ENCODE measurements at places on chromosomes 11 and 22. TPM values are rescaled to one million over a fixed set of nuclear protein-coding genes. Genes with fewer than 3 reads are reported as not detected.

DNA sequence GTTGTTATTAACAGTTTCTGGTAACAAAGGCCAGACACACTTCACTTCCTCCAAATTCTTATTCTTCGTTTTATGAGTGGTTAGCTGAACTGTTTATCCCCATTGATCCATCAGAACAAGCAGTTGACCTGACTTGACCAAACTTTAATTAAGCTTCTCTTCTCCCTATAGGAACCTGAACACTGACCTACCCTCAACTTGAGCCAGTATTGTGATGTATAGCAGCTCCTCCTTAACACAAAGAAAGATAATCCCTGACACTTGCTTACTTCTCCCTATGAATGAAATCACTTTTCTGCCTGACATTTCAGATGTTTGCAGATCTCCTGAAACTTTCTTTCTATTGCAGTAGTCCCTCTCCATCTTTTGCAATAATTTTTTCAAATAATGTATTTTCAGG is 41.9 kb downstream of the ANO5 start:
- DNase-seq: no peak

- no peak for DNase-seq
Measured at GRCh38 chr22:47322854-47323253, 560.4 kb downstream of the TBC1D22A start.

DNA sequence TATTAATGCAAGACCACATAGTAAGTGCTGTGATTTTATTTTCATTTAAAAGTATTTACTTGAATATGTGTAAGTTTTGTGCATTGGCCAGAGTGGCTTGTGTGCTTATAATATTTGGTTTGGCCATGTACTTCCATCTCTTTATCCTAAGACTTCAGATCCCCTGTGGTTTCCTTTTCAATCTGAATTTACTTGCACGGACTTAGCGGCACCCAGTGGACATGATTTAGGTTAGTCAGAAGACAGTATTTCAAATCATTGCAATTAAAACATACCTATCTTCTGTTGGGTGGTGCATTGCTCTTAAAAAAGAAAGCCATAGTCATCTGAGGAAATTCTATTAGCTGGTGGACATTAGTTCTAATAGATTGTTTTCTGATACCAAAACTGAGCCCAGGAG is 30.7 kb downstream of the PIWIL4 start:
- DNase-seq: no peak

- no peak for DNase-seq
Measured at GRCh38 chr22:41352058-41352457, 29.7 kb upstream of the TEF start.

- no peak for DNase-seq
Measured at GRCh38 chr22:44709881-44710392, 7.9 kb downstream of the PRR5 start.

DNA sequence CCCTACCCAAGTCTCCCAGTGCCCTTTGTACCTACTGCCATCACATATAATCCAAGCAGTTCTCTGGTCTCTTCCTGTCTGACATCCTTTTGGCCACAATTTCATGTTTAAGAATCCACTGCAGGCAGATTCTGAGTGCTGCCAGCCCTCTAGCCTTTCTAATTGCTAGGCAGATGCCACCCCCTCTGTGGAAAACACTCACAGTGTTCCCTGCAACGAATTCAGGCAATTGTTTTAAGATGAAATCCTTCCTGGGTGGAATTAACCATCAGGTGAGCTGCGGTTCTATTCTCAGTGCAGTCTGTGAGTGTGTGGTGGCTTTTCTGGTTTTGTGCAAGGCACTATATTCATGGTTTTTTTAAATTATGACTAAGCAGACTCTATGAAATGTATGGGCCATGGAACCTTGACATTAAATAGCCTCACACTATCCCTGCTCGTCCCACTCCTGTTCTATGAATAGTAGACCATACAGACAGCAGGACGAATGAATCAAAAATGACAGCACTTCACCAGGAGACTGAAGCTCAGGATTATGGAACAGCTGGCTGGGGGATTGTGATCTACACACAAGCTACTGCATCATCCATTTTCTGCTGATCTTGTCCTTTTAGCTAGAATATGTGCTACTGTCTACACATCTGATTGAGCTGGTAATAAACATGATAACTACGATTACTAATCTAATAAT is 29.8 kb upstream of the BMAL1 start:
- DNase-seq: no peak

The OR51B4 gene
- total RNA-seq: not detected

The NRXN2 gene
- total RNA-seq: 0.79 TPM

The TXNRD2 gene
- 22.2 TPM for total RNA-seq

The C11orf42 gene
- total RNA-seq: not detected

The GNG3 gene
- 0.19 TPM for total RNA-seq

Measured in liver (tissue), 10 donors.